GM23338 (cell line): ENCODE measurements at places on chromosomes 1 and 21. TPM values are rescaled to one million over a fixed set of nuclear protein-coding genes. Genes with fewer than 3 reads are reported as not detected.

The GSTM5 gene
- total RNA-seq, result 2.5 and 4.8 TPM in 2 replicates

DNA sequence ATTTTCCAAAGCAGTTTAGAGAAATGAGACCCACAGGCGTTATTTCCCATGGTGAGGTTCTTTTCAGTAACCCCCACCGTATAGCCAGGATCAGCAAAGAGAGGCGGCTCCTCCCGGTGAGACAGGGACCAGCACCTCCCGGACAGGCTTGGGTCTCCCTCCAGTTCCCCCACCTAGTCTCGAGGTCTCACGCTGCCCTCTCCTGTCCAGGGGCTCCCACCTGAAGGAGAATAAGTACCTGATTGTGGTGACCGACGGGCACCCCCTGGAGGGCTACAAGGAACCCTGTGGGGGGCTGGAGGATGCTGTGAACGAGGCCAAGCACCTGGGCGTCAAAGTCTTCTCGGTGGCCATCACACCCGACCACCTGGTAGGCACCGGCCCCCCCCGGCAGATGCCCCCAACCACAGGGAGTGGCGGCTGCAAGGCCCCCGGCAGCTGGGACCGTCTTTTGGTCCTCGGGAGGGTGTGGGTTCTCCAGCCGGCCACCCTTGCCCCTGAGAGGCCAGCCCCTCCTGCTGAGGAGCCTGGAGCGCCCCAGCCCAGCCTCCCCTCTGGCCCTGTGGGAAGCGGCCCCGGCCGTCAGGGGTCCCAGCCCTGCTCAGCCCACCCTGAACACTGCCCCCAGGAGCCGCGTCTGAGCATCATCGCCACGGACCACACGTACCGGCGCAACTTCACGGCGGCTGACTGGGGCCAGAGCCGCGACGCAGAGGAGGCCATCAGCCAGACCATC is 4.9 kb downstream of the COL6A1 start:
- DNase-seq, result no peak

DNA sequence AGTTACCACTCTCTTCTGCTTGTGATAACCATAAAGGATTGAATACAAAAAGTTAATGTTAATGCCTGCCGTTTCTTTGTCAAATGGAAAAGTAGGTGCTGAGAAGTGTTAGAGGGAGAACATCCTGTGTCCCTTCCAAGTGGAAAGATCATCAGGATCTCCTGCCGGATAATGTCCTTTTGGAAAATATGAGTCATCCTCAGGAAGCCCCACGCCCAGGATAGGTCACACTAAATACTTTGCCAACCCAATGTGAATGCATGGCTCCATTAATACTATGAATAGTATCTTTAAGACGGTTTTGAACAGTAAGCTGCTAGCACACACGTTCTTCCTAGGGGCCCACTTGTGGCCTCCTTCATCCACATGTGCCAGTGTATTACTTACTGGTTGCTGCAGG is 279.5 kb downstream of the ZNF326 start:
- no peak for DNase-seq

GRCh38 chr1:59034925-59035324 is 251.1 kb upstream of the JUN start:
- no peak for DNase-seq

GRCh38 chr1:178134061-178134460 is 40.2 kb downstream of the RASAL2 start:
- no peak for DNase-seq

- DNase-seq, result no peak
These were observed 27.0 kb upstream of the ZFP69B start for GRCh38 chr1:40423264-40423642.

The FCRLB gene
- 0.56 TPM in 1 of 2 replicates, not detected in the other for total RNA-seq

DNA sequence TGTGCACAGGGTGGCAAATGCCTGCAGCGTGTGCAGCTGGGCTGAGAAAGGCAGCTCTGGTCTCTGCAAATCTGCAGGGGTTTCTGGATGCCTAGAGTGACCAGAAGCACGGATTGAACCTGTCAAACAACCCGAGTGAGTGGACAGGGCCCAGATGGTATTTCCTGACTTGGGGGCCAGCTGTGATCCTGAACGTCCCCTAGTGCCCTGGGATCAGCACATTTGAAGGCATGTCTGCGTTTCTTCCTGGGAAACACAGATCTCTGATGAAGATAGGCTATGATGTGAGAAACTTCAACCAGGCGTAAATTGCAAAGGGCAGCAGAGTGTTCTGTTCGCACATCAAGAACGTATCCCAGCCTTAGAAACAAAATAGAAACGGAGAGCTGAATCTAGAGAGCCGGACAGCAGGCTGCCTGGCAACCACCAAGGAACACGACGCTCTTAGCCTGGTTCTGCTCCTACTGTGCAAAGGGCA is 163.1 kb downstream of the KCNJ6 start:
- no peak for DNase-seq

GRCh38 chr1:3469104-3469848 is 14.8 kb downstream of the ARHGEF16 start:
- no peak for DNase-seq

DNA sequence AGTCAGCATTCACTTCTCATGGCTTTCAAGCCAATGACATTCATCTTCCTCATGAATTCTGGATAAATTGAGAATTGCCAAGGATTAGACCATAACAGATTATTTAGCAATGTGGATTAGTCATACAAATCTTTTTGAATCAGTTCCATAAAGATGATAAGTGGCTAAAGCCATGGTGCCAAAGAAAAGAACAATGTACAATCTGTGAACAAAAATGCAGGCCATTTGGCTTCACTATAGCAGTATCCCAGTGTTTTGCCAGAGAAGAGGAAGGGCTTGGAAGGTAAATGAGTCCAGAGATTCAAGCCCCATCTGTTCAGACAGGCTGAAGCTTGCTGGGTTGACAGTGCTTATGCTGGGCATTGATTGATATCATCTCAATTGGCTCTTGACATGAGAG is 376.4 kb upstream of the LRRC7 start:
- no peak for DNase-seq

- DNase-seq, result no peak
These were observed 17.6 kb downstream of the SOD1 start for GRCh38 chr21:31677047-31677446.
